Activated CD4-positive, alpha-beta T cell treated with anti-CD3 and anti-CD28 coated beads, Interleukin-2, amount 50 U/mL, for 24 hours (primary cell): ENCODE measurements at places on chromosomes 2 and 18.

DNA sequence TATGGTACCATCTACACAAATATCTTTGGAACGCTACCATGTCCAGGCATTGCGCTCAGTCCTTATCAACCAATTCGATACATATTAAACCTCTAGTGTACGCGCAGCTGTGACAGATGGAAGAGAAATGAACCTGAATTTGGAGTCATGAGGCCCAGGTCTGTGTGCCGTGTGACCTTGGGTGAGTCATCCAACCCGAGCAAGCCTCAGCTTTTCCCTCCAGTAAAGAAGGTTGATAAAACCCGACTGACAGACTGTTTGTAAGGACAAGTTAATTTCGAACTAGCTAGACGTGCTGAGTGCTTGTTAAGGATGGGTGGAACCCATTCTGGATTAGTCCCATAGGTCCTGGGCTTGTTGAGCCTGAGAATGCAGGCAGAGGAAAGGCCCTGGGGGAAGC, 28.2 kb downstream of the GREB1 start:
- no peak for DNase-seq

- no peak for DNase-seq
Measured at GRCh38 chr2:131635611-131636010, 107.9 kb downstream of the CCDC74A start.

DNA sequence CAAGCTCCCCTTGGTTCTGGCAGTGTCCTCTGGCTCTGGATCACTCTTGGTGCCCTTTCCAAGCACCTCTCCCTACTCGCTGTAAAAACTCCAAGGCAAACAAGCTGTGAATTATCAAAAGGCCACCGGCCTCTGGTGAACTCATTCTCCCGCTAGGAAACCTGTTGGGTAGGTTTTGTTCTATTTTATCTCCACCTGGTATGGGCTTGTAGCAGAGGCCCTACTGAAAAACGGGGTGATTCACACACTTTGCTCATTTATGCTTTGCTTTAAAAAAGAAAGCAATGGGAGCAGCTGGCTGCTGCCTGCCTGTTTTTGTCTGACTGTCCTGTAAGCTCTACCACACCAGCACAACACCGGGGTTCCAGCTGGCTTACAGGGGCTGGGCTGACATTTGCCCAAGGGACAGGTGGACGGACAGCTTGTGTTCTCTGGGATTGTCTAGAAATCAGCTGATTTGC, 56.8 kb downstream of the SH3BP4 start:
- DNase-seq, result no peak

DNA sequence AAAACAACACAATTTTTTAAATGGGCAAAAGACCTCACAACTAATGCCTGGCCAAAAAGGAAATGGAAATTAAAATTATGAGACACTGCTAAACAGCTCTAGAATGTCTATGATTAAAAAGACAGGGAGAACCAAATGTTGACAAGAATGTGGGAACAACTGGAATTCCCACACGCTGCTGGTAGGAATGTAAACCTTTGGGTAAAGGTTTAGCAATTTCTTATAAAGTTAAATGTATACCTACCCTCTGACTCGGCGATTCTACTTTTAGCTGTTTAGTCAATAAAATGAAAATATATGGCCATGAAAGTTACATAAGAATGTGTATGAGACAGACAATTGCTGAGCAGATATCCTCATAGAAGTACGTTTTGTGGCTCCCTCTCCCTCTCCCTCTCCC, 60.9 kb downstream of the ATF2 start:
- no peak for DNase-seq

DNA sequence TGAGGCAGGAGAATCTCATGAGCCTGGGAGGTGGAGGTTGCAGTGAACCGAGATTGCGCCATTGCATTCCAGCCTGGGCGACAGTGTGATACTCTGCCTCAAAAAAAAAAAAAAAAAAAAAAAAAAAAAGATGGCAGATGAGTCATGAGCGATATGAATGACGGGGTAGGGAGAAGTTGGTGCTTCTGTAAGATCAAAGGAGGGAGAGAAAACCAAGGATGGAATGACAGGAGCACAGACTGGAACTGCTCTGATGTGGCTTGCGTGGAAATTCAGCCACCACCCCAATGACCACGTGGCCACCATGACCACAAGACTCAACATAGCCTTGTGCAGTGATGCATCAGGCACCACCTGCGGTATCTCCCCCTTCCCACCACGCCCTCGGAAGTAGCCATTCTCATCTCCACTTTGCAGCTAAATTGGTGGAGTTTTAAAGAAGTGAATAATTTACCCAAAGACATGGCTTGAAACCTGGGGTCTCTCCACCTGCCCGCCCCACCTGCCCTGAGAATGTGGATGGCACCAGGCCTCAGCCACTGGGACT, 96.0 kb downstream of the ACKR3 start:
- no peak for DNase-seq

DNA sequence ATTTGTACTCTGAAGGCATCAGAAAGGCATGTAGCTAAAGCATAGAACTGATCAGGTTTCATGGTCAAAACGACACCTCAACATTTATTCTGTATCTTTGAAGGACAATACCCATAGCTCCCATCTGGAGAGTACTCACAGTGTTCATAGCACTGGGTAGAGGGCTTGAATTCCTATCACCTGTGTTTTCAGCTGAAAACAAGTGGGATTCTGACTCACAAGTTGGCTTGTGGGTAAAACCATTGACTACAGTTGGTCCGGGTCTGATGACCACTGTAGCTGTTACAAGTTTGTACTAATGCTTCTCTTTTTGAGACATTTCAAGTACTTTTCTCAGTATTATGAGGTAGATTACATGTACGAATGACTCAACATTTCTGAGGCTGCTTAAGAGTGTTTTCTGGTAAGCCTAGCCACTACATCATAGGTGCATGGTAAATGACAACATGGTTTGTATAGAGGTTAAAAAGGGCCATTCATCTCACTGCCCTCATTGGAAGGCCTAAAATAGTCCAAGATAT, 68.6 kb upstream of the PELI1 start:
- DNase-seq, result no peak
